AG08396 (cell line): ENCODE measurements at places on chromosomes 12 and 14.

GRCh38 chr14:92946847-92947545 is 24.0 kb downstream of the CHGA start:
- DNase-seq = no peak

GRCh38 chr12:107518868-107519267 is 166.7 kb upstream of the PWP1 start:
- no peak for DNase-seq

DNA sequence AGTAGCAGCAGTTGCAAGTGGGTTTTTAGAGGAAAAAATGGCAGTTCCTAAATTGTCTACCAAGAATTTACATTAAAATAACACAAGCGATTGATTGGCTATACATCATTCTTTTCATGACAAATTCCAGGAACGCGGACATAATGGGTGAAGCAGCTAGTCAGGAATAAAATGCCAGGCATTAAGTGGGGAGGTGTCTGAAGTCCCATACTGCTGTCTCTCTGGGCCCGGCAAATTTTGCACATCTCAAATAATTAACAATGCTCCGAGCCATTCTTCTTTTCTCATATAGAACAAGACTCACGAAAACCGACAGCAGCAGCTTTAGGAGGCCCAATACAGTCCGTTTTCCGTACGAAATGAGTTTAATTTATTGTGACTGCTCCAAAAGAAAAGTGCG is 696 bp downstream of the RPL36AL start:
- no peak for DNase-seq

- no peak for DNase-seq
Measured at GRCh38 chr12:2895511-2895910, 4.8 kb downstream of the TULP3 start.

DNA sequence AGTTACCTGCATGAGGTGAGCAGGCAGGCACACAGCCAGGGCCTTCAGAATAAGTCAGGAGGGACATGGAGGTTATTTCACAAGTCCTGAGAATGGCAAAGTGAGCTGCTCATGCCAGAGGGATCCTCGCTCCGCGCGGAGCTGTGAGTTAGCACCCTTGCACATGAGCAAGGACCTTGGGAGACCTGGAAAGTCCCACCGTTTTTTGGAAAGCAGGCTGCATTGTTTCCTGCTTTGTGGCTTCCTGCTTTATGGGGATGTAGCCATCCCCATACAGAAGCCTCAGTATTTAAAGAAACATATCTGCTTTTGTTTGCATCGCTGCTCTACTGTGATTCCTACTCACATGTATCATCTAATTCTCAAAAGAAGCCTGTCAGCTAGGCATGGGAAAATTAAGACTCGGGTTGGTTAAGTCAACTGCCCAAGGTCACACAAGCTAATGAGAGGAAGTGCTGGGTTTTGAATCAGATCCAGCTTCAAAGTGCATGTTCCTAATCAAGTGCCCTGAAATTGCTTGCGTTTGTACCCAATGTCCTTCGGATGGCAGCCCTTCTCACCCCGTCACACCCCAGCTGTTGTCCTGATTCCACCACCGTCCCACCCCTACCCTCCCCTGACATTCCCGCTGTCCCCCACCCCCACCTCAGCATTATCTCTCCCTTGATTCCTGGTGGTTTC is 106.2 kb downstream of the CRACR2A start:
- no peak for DNase-seq

DNA sequence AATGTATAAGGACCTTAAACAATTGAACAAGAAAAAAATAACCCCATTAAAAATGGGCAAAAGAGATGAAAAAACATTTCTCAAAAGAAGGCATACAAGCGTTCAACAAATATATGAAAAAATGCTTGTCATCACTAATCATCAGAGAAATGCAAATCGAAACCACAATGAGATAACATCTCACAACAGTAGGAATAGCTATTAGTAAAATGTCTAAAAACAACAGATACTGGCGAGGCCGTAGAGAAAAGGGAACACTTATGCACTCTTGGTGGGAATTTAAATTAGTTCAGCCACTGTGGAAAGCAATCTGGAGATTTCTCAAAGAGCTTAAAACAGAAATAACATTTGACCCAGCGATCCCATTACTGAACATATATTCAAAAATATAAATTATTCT is 769.8 kb upstream of the MGAT4C start:
- no peak for DNase-seq

DNA sequence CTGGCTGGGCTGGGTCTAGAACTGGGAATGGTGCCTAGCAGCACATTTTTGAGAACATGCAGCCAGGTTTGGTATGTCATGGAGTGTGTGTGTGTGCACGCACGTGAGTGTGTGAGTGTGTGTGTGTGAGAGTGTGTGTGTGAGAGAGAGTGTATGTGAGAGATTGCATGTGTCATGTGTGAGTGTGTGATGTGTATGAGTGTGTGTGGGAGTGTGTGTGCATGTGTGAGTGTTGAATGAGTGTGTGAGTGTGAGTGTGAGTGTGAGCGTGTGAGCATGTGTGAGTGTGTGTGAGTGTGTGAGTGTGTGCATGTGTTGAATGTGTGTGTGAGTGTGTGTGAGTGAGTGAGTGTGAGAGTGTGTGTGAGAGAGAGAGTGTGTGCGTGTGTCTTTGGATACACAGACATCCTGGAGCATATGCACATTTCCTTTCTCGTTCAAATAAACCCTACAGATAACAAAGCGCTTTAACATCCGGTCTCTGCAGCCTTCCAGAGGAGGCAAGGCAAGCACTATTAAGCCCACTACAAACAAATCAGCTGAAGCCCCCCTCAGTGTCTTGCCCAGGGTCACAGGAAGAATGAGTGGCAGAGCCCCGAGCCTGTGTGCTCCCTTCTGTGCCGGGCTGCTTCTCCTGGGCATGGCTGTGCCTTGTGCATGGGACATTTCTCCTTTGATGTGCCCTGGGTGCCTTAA is 108.7 kb upstream of the ETV6 start:
- DNase-seq = no peak

DNA sequence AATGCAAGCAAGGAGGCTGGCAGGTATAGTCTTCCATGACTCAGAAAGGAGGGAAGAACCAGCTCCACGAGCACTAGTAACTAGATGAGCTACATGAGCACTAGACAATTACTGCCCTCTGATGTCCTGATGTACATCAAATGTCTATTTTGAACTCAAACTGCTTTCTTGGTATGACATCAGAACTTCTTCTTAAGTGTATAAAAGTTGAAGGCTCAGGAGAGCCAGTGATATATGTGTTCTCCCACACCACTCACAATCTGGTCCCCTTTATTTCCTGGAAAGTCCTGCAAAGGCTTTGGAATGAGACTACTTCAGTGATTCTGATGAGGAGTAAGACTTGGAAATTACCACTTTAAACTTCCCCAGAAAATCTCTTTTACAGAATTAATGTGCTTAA is 18.5 kb upstream of the DHRS7 start:
- DNase-seq = no peak

DNA sequence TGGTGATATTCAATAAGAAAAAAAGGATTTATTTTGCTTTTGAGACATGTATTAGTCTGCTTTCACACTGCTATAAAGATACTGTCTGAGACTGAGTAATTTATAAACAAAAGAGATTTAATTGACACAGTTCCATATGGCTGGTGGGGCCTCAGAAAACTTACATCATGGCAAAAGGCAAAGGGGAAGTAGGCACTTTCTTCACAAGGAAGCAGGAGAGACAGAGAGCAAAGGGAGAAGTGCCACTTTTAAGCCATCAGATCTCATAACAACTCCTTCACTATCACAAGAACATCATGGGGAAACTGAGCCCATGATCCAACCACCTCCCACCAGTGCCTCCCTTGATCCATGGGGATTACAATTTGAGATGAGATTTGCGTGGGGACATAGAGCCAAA is 43.9 kb downstream of the BHLHE41 start:
- no peak for DNase-seq
